ENCODE measurements at places on chromosomes 1 and 21.

- DNase-seq = no peak
Measured at GRCh38 chr1:71054281-71054731, 6.7 kb upstream of the PTGER3 start.

- no peak for DNase-seq
Measured at GRCh38 chr21:42515708-42516502, 2.3 kb downstream of the SLC37A1 start.

GRCh38 chr1:167249702-167250101, 29.0 kb downstream of the POU2F1 start:
- no peak for DNase-seq

GRCh38 chr21:36171741-36172331, 15.2 kb downstream of the DOP1B start:
- DNase-seq = no peak

DNA sequence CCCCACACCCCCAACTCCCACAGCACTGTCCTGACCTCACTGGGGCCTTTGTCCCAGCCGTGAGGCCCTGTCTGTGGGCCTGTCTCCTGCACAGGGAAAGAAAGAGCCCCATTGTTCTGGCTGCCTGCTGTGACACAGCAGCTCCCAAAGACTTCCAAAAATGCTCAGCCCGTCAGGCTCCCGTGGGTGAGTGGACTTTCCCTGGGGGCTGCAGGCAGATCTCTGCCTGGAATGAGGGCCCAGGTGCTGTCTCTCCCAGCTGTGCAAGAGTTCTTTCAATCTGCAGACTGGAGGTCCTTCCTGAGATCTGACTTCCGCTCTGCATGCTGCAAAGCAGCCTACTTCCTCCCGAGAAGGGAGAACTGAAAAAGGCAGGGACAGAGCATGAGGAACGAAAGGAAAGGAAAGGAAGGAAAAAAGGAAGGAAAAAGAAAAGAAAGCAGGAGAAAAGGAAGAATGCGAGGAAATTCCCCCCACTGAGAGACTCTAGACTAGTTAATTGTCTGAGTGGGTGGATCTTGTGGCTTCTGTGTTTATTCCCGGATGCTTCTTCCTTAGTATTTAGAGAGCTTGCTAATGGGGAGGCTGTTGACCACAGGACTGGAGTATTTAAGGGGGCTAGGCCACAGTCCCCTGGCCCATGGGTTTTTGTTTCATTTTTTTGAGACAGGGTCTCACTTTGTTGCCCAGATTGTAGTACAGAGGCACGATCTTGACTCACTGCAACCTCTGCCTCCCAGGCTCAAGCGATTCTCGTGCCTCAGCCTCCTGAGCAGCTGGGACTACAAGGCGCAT, 15.0 kb downstream of the NES start:
- DNase-seq = no peak

GRCh38 chr1:63902844-63903589, 129.2 kb downstream of the ROR1 start:
- DNase-seq = no peak

GRCh38 chr21:34818662-34819158, 149.9 kb downstream of the CLIC6 start:
- no peak for DNase-seq

DNA sequence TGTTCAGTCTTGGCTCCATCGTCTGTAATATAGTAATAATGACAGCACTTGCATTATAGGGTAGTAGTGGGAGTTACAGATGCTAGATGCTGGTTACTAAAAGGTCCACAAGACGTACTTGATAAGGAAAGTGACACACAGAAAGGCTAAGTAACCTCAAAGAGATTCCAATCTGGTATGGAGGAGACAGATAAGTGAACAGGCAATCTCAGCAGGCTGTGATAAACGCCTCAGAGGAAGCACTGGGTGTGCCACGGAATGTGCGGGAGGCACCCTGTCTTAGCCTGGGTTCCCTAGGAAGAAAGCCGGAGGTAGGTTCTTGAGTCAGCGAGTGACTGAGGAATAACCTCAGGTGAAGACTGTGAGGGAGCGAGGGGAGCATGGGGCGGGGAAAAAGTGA, 4.6 kb upstream of the CTPS1 start:
- DNase-seq = no peak

DNA sequence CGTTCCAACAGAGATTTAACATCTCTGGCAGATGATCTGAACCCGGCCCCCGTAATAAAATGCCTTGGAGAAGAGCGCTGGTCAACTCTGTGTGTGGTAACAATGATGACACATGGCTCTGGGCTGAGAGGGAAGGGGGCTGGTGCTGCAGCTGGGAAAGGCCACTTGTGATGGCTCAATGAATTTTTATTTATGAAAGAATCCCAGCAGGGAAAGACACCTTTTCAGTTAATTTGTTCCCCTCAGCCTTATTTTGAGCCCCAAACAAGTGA, 59.4 kb downstream of the SYT6 start:
- no peak for DNase-seq

DNA sequence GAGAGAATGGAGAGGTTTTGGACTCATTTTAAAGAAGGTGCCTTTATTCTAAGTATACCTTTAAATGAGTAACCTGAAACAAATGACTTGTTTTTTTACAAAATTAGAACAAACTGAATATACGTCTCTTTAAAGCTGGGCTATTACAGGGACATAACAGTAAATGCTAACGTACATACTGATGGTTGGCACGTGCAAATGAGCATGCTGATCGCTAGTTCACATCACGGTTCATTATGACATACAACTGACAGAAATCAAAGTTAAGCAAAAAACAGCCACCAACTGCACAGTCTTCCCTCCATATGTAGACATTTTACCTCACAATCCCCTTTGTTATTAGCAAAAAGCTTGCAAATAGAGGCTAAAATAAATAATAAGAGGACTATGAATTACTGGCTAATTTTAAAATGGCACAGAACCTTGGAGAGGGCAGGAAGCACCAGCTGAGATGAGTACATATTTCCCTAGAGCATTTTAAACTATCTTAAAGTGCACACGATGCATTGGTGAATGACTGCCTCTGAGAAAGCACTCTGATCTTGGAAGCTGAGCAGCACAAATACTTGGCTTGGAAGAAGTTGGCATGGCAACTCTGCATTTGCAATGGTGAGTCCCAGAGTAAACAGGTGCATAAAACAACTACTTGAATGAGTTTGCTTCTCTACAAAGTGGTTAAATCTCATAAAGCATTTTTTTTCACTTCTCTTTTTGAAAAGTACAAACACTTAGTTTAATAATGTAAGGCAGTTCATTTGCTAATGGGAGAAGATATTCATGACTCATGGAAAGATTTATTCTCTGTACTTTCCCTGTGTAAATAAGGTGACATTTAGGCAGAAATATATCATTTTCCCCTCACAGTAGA, 204.7 kb downstream of the LHX8 start:
- DNase-seq = no peak

DNA sequence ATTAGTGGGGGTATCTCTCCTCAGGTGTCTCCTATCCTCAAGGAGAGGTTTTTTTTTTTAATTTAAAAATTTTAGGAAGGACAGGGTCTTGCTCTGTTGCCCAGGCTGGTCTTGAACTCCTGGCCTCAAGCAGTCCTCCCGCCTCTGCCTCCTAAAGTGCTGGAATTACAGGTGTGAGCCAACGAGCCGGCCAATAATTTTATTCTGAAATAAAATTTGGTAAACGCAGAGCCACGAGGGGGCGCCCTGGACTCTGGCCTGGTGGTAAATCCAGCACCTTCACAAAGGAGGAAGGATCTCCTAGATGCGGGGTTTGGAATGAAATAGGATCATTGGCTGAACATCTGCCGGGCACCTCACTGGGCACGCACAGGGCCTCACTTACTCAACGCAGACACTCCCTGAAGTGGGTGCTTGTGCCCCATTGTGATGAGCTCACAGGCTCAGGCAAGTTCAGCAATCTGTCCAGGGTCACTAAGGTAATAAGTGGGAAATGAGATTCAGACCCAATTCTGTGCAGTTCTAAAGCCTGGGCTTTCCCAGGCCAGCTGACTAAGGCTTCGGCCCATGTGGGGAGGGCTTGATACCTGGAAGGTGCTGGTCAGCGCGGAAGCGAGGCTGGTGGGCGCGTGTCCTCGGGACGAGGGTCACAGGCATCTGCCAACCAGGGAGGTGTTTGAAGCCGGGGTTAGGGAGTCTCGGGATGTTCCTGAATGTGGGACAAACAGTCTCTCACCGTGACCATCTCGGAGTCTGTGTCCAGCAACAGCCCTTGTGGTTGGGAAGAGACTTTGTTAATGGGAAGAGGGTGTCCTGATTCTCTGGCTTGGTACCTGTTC, 32.7 kb upstream of the ETV3 start:
- no peak for DNase-seq

DNA sequence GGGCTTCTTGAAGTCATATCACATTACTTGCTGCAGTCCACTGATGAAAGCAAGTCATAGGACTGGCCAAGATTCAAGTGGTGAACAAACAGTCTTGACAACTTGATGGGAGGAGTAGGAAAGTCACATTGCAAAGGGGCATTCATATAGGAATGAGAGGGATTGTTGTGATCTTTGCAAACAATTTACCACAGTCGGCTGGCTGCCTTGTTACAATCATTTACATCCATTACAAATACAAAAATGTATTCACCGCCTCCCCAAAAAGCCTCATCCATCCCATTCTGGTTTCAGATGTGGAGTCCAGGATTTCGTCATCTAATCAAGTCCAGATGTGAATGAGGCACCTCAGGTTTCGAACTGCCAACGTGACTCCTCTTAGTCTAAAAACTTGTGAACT, 26.8 kb downstream of the GORAB start:
- DNase-seq = no peak

GRCh38 chr1:223853275-223853674, 7.5 kb upstream of the TP53BP2 start:
- DNase-seq = no peak

- DNase-seq = no peak
Measured at GRCh38 chr1:221074332-221074731, 195.1 kb downstream of the HLX start.

GRCh38 chr1:46284597-46285564, 18.5 kb downstream of the LRRC41 start:
- no peak for DNase-seq

GRCh38 chr1:228062085-228062791, 20.3 kb upstream of the ARF1 start:
- no peak for DNase-seq

GRCh38 chr1:77687519-77687906, 5.1 kb upstream of the ZZZ3 start:
- DNase-seq = no peak

DNA sequence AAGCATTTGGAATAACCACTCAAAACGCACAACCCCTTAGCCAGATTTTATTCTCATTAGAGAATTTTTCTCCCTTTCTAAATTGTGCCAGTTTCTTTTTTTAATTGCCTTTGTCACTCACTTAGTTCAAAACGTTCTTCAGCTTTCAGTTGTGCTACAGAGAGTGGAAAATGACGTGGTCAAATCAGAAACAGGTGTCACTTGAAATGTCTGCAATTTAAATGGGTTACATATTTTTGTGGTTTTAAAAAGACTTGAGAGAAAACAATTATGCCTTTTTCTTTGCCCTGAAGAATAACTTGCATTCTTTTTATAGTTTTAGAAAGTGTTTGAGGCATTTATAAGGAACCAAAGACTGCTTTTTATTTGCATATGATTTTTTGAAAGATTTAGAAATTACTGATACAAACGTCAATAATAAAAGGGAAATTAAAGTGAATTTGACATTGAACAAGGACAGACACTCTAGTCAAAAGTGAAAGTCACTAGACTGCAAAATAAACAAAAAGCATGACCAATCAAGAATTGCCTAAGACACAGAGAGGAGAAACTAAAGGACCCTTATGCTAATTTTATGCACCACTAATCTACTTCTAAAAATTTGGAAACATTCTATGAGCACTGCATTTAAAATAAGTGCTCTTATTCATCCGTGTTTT, 191.0 kb downstream of the TPR start:
- DNase-seq = no peak

DNA sequence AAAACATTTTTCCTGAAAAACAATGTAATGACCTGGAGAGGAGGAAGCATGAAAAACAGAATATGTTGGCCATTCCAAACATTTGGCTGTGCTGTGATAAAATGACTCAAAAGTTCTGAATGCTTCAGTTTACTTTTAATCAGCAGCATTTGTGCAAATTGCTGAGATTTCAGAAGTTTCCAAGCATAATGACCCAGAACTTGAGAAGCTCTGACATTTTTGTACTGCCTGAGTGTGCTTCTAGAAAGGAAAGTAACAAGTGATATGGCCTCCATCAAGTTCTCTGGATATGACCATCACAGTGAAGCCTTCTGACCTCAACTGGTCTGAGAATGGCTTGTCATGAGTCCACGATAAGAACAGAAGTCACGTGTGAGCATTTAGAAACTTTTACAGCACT, 283.4 kb upstream of the ZRANB2 start:
- no peak for DNase-seq

DNA sequence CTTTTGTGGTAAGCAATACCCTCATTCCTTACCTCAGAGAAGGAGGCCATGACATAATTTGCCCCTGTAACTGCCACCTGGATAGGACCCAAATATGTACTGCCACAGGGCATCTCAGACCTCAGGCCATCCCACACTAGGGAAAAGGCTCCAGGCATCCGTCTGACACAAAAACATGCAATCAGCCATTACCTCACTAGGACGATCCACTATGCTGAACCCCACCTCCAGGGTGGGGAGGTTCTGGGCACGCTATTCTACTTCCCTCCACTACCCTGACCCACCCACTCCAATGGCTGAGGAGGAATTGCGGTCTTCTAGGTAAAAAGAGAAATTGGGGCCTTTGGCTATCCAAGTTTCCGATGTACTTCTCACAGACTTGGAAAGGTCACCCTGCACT, 53.6 kb downstream of the ERI3 start:
- no peak for DNase-seq

GRCh38 chr21:43834146-43834905, 30.7 kb upstream of the AGPAT3 start:
- DNase-seq = no peak

GRCh38 chr1:208192995-208193394, 51.2 kb downstream of the PLXNA2 start:
- DNase-seq = no peak

- DNase-seq = no peak
Measured at GRCh38 chr1:10901091-10901890, 104.8 kb upstream of the CASZ1 start.

DNA sequence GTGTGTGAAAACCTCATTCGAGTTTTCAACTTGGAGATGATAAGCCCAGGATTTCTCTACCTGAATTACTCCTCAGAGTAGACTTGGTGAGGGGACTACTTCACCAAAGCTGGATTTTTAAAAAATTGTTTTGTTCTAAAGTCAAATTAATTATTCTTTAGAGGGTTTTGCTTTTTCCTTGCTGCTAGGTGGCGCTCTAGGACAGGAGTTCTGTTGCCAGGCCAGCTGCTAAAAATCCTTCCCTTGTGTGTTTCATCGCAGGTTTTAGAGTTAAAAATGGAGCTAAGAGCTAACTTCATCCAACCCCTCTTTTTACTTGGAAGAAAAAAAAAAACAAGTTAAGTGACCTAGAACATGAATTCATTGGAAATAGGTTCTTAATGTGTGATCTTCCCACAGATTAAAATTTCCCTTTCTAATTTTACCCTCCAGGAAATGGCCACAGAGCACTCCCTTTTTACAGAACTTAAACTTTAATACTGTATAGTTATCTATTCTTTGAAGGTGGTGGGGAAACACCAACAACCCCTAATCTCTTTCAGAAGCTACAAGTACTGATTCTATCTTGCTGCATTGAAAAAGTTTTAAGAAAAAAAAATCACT, 36.7 kb upstream of the FAM163A start:
- peak; percentile 25 for DNase-seq

- no peak for DNase-seq
Measured at GRCh38 chr1:208185801-208186231, 58.4 kb downstream of the PLXNA2 start.

GRCh38 chr1:182484531-182485257, 34.7 kb downstream of the RGSL1 start:
- no peak for DNase-seq

GRCh38 chr1:221169447-221169889, 290.2 kb downstream of the HLX start:
- DNase-seq = no peak
